ENCODE measurements at places on chromosomes 11 and 22.

DNA sequence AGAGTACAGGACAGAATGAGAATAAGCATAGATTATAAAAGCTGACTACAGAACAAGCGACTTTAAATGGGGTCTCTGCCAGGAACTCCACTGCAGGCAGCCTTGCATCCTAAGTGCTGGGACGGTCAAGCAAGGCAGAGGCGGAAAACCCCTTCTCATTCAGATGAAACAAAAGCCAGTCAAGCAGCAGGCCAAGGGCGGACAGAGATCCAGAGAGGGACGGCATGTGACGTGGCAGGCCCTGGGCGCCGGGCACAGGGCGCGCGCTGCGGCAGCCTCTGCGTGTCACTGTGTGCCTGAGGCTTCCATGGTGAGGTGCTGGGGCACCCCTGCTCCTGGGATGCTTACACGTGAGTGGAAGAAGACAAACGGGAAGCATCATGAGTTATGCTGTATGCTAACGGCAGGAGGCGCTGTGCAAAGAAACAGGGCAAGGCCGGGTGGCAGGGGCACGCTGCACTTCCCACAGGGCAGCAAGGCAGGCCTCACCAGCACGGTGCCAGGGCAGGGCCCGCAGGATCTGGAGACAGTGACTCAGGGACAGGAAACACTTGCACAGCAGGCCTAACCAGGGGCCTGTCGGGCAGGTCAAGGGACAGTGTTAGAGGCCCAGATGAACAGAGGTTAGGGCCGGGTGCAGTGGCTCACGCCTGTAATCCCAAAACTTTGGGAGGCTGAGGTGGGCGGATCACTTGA is 6.2 kb downstream of the TOLLIP start:
- DNase-seq = no peak

DNA sequence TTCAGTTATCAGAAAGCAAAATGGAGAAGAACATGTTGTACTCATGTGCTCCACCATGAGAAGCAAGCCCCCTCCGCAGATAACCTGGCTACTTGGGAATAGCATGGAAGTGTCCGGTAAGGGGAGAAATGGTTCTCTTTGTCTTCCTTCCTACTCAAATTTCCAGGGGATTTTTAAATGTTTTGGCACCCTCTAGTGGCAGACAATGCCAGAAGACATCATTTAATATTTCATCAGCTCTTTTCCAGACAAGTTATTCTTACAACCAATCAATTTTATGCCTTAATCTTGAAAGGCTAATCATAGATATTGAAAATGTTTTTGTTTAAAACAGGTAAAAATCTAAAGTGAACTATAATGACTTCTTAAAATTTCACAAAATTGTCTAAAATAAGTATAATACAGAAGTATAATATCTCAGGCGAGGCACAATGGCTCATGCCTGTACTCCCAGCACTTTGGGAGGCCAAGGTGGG is 15.7 kb downstream of the CRTAM start:
- no peak for DNase-seq

GRCh38 chr11:68959465-68960293 is 21.1 kb downstream of the MRGPRD start:
- DNase-seq = no peak

- no peak for DNase-seq
Measured at GRCh38 chr11:27398400-27398770, 35.4 kb upstream of the CCDC34 start.

DNA sequence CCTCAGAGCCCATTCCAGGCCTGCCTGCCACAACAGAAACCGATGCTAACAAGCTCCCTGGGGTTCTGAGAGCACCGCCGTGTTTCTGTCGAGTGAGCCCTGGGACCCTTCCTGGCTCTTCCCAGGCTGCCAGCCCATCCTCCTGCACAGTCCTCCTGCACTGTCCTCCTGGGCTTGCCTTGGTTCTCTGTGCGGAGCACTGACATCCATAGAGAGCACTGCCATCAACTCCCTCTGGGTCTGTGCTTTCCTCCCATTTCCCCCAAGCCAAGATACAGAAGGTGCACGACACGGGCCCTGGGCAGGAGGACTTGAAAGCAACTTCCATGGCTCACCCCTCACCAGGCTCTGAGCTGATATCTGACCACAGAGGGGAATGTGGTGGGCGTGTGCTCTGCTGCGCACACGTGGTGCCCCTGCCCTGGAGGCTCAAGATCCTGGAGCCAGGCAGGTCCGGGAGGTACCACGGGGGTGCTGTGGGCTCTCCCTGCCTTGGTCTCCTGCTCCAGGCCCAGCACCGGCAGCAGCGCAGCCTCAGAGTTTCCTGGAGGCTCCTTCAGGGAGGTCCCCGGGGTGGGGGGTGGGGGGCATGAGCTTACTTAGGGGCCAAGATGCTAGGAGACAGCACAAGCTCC is 304.2 kb downstream of the BRD1 start:
- DNase-seq = no peak

GRCh38 chr11:22703591-22703990 is 37.2 kb downstream of the GAS2 start:
- no peak for DNase-seq

GRCh38 chr11:70139785-70140410 is 61.8 kb downstream of the ANO1 start:
- no peak for DNase-seq

GRCh38 chr22:47446331-47446730 is 683.9 kb downstream of the TBC1D22A start:
- DNase-seq = no peak

GRCh38 chr11:110366291-110366690 is 63.5 kb upstream of the FDX1 start:
- DNase-seq = no peak

GRCh38 chr22:23537416-23537815 is 42.7 kb downstream of the IGLL1 start:
- no peak for DNase-seq

GRCh38 chr11:1877211-1878136 is 14.2 kb downstream of the PRR33 start:
- no peak for DNase-seq

DNA sequence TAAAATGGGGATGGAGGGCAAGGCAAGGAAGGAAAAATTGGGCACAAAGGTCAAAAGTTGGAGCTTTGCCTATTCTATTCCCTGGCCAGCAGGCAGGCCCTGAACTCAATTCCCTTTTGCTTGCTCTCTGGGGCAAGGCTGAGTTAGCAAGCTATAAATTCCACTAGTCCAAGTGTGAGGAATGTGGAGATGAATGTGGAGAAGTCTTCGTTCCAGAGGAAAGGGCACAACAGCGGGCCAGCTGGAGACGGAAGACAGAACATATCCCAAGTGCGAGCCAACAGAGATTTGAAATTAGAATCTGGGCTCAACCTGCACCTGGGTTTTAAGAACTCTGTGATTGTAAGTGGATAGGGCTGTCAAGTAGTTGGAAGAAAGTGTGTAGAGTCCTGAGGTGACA is 29.5 kb upstream of the FZD4 start:
- no peak for DNase-seq

GRCh38 chr22:19376971-19377370 is 54.6 kb downstream of the HIRA start:
- DNase-seq = no peak

- no peak for DNase-seq
Measured at GRCh38 chr11:27307232-27307631, 55.8 kb downstream of the CCDC34 start.

DNA sequence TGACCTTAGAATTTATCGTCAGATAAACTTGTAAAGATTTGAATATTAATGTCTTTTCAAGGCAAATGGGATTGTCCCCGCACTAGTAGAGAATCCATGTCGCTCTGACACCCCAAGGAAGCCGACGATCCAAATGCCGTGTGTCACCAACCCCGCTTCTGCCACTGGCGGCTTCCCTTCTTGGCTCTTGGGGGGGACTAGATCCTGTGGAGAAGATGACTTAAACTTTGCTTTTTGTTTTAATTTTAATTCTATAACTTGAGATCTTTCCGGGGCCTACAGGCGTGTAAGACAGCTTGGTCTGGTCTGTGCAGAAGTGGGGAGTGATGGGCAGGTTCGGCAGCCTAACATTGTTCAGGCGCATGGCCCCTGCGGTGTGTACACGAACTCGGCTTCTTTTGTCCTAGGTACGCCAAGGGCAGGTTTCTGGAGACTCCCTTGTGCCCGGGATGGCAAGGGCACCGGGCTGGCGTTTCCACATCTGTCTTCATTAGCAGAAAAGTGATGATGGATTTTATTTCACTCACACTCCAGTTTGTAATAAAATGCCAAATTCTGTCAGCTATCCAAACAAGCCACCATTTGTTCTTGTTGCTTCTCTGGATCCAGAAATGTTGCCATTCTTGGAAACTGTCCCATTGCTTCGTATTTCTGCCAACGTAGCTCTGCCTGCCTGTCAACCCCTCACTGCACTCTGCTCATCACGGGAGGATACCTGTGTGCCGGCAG is 6.7 kb downstream of the YDJC start:
- no peak for DNase-seq

GRCh38 chr11:101577461-101577860 is 6.3 kb downstream of the TRPC6 start:
- DNase-seq = no peak

DNA sequence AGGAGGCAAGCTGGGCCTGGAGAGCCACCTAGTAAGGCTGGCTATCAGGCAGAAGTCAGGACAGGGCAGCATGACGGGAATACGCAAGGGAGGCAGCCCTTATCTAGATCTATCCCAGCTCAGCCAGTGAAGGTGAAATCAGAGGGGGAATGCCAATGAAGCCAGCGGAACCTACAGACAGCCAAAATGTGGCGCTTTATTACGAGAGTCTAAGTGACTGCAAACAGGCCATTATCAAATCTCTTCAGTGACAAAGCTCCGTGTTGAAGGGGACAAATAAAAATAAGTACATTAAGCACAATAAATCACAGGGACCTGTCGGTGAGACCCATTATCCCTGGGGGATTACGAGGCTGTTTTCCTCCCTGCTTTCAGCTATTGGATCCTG is 22.8 kb downstream of the LARGE1 start:
- DNase-seq = no peak

GRCh38 chr22:18077087-18077638 is 627 bp upstream of the PEX26 start:
- no peak for DNase-seq

DNA sequence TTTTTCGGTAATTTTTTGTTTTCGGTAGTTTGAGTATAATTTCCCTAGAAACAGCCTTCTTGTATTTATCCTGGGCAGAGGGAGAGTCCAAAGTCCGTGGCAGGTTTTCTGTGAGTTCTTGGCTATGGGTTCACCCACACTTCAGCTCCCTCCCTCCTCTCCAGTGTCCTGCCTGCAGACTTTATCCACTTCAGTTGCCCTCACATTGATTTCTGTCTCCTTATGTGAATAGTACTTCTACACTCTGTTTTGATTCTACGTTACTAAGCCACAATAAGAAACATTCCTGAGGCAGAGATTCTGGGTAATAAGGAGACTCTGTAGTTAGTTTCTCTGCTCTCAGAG is 868.6 kb downstream of the METTL15 start:
- DNase-seq = no peak

GRCh38 chr11:65489035-65489705 is 9.7 kb upstream of the MALAT1 start:
- DNase-seq = no peak

- no peak for DNase-seq
Measured at GRCh38 chr11:115391160-115391559, 113.1 kb downstream of the CADM1 start.

DNA sequence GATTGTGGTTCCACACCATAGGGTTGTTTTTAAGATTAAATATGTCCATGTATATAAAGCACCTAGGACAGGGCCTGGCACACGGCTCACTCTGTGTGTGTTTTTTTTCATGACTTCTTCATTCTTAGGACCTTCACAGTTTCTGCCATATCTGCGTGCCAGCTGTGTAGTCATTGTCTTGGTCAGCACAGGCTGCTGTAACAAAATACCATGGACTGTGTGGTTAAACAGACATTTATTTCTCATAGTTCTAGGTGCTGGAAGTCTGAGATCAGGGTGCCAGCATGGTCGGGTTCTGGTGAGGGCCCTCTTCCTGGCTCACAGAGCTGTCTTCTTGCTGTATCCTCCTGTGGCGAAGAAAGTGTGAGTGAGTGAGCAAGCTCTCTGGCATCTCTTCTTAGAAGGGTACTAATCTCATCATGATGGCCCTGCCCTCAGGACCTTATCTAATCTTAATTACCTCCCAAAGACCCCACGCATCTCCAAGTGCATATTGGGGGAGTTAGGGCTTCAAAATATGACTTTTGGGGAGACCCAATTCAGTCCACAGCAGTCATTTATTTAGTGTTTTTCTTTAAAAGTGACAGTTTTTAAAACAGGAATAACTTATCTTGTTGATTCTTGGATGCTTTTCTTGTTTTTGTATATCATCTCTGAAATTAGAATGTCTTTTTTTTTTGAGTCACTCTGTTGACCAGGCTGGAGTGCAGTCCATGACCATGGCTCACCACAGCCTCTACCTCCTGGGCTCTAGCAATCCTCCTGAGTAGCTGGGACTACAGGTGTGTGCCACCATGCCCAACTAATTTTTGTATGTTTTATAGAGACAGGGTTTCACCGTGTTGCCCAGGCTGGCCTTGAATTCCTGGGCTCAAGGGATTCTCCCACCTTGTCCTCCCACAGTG is 70.9 kb downstream of the ZNRF3 start:
- DNase-seq = no peak

DNA sequence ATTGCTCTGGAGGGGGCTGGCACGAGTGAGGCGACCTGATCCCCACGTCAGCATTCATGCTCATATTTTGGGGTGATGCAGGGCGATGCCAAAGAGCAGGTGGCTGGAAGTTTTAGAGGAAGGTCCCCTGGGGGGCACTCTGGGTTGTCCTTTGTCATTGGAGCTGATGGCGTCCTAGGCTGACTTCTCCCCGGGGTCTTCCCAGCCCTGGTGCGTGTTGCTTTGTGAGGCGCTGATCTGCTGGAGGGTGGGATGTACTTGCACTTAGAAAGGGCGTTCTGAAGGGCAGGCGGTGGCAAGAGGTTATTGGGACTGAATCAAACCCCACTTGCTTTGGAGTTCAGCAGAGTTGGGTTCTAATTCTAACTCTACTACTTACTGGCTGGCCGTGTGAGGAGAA is 313.3 kb downstream of the NTM start:
- DNase-seq = no peak

All from CD4-positive, alpha-beta T cell treated with Interferon gamma for 1 hour (primary cell).